NCI-H187 treated with DMSO at 0.1 percent for 48 hours (cell line): ENCODE measurements at places on chromosomes 3 and 15.

DNA sequence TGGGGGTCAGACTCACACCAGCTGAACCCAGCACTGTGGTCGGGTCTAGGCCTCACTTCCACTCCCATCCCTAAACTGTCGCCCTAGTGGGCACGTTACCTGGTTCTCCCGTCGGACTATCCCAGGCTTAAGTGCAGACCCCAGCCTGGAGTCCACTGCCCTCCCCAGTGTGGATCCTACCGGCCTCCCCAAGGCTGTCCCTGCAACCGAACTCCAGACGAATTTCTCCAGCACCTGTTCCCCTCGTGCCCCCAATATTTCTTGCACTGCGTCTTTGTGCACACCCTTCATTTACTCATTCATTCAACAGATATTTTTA, 26.5 kb downstream of the SLC41A3 start:
- no peak for DNase-seq

- no peak for DNase-seq
Observed at GRCh38 chr3:12643724-12644123, 20.2 kb downstream of the RAF1 start.

DNA sequence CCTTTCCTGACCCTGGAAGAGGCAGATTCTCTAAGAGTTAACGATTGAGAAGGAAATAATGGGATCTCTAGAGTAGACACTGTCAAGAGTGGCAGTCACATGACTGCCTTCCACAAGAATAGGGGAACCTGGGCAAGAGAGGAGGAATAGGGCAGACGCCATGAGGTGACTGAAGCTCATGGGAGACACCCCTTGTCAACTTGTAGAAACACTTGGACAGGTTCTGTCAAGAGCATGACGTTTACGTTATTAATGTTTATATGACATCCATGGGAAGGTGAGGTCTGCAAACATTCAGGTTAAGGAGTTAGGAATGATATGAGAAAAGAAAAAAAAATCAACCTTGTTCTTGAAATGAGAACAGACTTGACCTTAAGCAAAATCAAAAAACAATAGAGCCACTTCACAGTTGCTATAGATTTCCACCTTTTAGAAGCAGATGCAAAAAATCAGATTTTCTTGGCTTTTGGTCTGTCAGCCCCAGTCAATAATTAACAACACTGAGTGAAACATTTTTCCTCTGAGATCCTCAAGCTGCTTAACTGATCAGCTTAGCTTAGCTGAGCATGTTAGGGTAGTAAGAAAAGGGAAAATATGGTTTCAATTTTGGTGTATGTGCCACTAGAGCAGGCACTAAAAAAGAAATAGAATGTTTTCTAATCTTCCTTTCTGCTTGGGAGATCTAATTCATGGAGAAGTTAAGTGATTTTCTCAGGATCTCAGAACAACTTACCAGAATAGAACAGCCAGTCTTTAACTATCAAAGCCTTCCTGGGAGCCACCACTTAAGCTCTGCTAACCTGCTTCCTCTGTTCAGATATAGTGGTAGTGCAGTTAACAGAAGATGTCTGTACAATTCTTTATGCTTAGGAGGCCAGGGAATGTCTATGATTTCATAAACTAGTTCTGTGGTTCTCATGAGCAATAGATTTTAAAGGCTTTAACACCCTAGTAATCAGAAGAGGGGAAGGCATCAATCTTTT, 116.9 kb downstream of the B3GALNT1 start:
- no peak for DNase-seq

DNA sequence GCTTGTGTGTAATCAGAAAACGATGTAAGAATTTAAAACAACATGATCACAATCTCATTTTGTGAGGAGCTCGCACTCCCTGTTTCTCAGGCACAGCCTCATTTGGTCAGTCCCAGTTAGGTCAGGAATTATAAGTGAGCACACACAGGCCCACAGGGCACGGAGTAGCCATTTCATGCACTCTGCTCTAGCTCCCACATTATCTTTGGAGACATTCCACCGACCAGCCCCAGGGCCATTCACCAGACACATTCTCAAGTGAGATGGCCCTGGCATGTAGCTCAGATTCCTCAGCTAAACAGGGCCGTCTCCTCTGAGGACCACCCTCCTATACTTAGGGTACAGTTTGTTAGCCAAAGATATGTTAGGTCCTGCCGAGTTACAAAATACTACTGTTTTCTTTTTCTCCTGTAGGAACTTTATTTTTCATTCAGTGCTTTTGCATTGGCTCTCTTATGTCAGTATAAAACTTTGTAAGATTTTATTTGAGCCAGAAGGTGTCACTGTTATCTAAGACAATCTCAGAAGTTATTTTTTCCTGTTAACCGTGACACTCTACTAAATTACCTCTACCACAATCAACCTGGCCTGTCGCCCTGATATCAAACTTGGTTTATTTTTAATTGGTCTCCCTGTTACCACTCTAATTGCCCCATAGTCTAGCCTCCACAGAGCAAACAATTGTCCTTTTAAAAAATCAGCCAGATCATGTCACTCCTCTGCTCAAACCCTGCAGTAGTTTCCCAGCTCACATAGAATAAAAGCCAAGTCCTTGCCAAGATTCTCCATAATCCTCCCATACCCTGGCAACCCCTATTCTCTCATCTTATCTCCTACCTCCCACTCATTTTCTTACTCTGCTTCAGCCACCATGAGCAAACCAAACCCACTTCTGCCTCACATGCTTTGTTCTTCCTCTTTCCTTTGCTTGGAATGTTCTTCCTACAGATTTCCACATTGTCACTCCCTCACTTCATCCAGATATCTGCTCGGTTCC, 105.7 kb downstream of the PPP2R3A start:
- no peak for DNase-seq

- no peak for DNase-seq
Observed at GRCh38 chr3:126326629-126327028, 30.6 kb downstream of the KLF15 start.
